Fibroblast of skin of scalp (primary cell): ENCODE measurements at places on chromosomes 16 and 17.

DNA sequence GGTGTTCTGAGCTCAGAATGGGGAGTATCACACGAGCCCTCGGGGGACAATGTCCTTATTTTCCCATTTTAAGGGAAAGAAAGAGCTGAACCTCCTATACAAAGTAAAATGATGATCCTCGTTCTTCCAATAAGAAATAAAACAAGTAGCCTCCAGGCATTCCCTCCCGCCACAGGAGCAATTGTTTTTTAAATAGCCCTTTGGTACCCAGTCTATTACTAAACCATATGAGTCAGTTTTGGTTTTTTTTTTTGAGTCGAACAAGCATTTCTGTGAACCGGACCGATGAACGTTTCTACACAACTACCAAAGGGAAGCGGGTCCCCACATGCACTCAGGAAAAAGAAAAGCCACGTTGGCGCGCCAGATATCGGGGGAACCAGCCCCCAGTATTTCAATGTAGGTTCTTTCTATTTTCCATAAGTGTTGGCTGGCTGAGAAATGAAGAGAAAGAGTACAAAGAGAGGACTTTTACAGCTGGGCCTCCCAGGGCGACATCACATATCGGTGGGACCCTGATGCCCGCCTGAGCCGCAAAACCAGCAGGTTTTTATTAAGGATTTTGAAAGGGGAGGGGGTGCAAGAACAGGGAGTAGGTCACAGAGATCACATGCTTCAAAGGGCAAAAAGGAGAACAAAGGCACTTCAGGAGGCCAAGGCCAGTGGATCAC is 3.8 kb upstream of the DCXR start:
- no peak for DNase-seq

DNA sequence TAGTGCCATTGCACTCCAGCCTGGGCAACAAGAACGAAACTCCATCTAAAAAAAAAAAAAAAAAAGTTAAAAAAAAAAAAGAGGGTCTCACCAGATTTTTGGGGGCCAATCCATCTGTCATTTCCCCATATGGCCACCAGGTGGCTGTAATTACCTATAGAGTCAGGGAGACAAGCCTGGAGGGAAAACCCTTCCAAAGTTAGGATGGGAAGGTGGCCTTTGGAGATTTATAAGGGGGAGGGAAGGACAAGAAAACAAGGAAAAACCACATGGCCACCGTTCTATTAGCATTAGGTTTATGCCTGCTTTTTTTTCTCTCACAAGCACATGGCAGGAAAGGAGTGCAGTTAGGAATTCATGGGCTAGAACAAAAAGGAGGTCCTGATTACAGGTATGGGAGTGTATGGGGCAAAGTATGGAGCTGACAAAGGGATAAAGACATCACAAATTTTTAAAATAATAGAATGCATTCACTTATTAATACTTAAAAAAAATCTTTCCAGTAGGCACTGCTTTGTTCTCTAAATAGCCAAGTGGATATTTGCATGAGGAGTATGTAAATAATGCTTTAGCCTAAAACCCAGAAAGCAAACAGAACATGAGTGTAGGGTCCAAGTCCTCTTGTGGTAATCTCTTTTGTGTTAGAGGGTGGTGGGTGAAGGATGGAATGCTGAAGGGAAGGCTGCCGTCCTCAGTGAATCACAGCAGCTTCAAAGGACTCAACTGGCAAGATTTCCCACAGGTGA is 5.1 kb downstream of the CYB5D1 start:
- DNase-seq, result peak; percentile 72

DNA sequence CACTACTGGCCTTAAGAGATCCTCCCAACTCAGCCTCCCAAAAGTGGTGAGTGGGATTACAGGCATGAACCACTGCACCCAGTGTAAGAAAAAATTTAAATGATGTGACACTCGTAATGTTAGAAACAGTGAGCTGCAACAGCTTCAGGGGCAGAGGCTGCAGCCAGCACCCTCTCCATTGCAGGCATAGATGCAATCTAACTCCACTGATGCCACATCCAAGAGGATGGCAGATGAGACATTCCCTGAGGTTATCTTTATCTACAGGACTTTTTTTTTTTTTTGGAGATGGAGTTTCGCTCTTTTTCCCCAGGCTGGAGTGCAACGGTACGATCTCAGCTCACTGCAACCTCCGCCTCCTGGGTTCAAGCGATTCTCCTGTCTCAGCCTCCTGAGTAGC is 19.9 kb downstream of the ZCCHC14 start:
- no peak for DNase-seq

DNA sequence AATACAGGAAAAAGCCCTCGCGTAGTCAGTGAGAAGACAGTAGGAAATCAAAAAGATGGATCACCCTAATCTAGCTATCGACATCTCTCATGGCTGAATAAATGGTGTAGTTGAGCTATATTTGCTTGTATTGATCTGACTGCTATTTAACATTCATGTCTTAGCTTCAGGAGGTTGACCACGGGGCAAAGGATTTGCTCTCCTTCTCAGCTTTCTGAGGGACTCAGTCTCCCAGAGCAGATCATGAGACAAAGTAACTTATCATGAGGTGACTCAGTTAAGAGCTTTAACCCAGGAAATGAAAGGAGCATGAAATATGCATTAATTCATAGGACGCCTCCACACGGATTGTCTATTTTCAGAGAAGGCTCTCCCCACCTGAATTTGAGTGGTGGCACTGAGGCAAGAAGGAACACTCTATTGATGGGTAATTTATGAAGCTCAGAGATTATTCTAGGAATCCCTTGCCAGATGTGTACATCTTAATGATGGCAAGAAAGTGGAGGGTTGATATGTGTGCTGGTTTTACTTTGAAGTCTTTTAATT is 608 bp downstream of the RBFOX1 start:
- DNase-seq, result no peak

DNA sequence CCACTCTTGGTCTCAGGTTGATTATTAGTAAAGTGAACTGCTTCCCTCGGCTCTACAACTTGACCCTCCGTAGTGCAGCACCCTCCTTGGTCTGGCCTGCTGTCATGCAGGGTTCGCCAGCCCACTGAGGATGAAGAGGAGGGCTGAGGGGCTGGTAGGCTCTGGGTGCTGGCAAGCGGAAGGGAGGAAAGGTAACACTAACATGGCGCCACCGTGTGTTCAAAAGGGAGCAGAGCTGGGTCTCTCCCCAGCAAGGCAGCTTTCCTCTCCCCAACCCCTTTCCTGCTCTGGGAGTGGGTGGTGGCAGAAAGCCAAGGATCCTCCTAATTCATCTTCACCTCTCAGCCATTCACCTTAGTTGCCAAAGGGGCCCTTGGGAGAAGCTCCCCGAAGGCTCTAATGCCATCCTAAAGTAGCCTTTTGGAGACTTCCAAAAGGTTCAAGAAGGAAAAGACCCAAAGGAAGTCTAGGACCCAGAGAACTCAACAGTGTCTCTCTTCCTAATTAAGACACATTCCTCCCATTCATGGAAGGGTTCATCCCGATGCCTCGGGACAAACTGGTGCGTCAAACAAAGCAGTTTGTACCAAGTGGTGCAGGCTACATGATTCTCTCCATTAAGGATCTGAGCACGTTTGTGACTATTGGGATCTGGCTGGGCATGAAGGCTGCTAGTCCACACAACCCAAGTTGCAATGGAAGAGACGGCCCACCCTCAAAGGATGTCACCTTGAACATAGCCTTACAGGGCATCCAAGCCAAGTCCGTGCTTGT is 90.8 kb upstream of the TOB1 start:
- peak; percentile 58 for DNase-seq

- DNase-seq, result peak; percentile 35
Measured at GRCh38 chr16:66408163-66409048, 18.7 kb upstream of the BEAN1 start.

GRCh38 chr16:88549671-88550245 is 20.4 kb upstream of the ZC3H18 start:
- no peak for DNase-seq

DNA sequence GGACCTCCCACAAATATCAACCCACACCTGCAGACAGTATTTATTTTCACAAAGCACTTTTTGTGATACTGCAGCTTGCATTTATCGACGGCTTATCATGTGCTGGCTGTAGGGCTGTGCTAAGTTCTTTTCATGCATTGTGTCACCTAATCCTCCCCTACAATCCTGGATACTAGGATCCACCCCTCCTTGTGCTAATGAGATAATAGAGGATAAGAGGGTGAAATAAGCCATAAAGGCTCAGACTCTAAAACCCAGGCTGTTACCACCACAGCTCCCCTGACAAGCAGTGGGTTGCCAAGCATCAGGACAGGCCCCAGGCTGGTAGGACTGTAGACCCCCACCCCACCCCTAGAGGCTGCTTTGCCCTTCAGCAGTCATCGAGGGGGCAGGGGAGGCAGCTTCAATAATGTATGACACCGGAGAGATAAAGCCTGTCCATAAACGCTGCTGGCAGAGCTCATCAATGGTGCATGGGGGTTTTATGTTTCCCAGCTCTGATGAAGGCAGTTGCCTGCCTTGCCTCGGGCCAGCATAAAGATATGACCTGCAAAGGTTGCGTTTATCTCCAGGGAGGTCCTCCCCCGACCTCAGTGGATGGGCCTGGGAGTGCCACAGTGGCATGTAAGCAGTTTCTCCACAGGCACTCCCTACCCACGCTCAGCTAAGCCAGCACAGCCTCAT is 73.9 kb upstream of the C16orf82 start:
- no peak for DNase-seq

DNA sequence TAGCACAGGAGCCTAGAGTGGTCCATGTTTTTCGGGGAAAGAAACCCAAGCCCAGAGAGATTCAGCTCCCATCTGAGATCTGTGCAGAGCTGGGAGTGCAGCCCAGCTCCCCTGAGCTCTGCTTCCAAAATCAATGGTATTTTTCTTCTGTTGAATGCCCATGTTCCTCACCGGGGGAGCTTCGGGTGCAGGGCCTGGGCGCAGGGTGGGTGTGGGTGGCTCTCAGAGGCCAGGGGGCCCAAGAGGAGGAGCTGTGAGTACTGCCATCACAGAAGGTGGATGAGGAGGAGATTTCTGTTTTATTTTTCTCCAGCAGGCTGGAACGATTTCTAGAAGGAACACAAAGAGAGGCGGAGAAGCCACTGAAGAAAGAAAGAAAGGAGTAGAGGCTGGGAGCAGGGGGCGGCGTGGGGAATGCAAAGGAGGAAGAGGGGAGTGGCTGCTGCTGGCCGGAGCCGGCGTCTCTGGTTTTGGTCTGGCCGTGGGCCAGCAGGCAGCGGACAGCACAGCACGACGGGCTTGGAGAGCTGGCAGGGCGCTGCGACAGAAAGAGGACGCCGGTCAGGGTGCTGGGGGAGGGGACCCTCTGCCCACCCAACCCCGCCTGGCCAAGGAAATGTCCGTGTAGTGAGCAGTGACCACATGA is 76.2 kb upstream of the KSR1 start:
- DNase-seq, result peak; percentile 62

GRCh38 chr16:88812513-88813268 is 963 bp upstream of the APRT start:
- DNase-seq, result peak; percentile 51

DNA sequence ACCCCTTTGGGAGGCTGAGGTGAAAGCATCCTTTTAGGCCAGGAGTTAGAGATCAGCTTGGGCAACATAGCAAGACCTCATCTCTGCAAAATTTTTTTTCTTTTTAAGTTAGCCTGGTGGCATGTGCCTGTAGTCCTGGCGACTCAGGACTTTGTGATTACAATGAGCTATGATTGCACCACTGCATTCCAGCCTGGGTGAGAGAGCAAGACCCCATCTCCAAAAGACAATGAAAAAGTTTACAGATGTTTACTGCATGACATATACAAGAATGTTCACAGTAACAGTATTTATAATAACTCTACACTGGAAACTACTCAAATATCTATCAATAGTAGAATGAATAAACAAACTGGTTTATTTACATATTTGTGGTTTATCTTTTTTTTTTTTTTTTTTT is 33.1 kb upstream of the CCL22 start:
- peak; percentile 36 for DNase-seq

DNA sequence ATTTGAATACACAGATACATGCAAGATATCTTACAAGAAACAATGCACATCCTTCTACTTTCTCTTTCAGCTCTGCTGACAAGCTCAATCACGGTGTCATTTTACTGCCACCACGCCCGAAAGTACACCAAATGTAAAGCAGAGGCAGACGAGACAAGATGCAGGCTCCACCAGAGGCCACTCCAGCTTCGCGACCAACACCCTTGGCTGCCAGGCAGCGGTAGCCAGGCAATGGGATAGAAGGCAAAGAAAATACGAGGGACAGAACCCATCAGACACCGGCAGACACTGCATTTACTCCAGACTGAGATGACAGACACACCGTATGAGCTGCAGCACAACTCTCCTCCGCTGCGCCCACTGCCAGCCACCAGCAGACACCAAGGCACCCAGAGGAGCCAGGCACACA is 41.0 kb downstream of the USP22 start:
- DNase-seq, result no peak

- no peak for DNase-seq
Measured at GRCh38 chr16:88618956-88619667, 19.3 kb upstream of the IL17C start.

GRCh38 chr16:70653809-70654771 is 7.7 kb downstream of the IL34 start:
- peak; percentile 84 for DNase-seq

- DNase-seq, result no peak
Measured at GRCh38 chr16:54176376-54176901, 110.1 kb downstream of the IRX3 start.

GRCh38 chr17:1344521-1344920 is 55.5 kb downstream of the YWHAE start:
- no peak for DNase-seq

- no peak for DNase-seq
Measured at GRCh38 chr17:76171706-76172105, 30.7 kb upstream of the FOXJ1 start.

GRCh38 chr16:30032083-30032819 is 1.2 kb upstream of the TLCD3B start:
- peak; percentile 68 for DNase-seq

DNA sequence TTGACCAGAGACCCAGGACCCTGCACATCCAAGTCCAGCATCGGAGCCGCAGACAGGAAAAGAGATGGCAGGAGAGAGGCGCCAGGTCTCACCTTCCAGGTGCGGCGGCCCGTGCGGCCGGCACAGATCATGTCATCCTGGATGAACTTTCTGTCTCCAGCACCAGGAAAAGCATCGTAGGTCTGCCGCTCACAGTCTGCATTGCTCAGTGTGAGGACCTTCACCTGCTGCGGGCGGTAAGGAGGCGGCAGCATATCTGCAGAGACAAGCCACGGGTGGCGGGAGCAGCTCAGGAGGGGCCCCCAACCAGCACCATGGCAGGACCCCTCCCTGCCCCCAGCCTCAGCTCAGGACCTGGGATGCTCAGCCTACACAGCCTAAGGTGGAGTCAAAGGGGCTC is 17.9 kb downstream of the TPSD1 start:
- DNase-seq, result no peak

DNA sequence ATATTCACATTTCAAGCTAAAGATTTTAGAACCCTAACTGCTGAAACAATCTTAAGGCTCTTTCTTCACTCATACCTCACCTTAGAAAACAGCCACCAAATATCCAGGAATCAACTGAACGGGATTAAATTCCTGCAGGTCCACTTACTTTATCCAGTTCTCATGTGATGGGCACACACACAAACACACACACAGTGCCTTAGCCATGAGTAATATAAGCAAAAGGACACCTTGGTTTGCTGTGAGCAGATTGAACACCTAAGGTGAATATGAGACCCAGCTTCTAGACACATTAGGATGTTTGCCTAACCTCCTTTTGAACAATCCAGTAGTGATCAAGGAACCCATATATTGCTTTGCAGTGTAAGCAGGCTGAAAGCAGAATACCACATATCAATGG is 81.5 kb downstream of the TUBD1 start:
- DNase-seq, result no peak
